ENCODE measurements at places on chromosomes 5 and 9. TPM values are rescaled to one million over a fixed set of nuclear protein-coding genes. Genes with fewer than 3 reads are reported as not detected.
A peak's percentile ranks its signal among the peaks of the same experiment; 100 is the strongest.

- peak; percentile 63 for DNase-seq
Measured at GRCh38 chr5:89878140-89879132, 531.1 kb downstream of the CETN3 start.

DNA sequence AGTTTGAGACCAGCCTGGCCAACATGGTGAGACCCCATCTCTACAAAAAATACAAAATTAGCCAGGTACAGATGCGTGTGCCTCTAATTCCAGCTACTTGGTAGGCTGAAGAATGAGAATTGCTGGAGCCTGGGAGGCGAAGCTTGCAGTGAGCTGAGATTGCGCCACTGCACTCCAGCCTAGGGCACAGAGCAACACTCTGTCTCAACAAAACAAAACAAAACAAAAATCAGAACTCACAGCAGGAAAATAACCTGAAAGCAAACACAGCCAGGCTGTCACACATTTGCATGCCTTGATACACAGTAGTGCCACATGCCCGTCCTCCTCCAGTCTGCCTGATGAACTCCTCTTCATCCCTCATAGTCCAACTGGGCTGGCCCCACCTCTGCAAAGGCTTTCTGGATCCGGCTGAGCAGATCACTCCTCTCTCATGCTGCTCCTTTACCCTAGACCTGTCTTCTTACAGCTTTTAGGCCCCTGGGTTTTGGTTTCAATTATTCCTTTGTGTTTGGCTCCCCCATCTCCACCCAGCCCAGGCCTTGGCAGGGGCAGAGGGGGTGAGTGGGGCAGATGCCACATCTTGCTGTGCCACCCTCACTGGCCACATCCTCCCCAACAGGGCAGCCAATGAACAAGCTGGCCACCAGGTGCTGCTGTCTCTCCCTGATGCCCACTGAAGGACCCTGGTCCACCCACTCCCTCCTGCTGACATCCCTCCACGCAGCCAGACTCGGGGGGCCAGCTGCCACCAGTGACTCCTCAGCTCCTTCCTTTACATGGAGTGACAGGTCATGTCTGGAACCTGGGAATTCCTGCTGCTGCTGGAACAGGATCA is 62.0 kb upstream of the GGTA1 start:
- no peak for DNase-seq

Gene FOXD4L3
- total RNA-seq: not detected

- no peak for DNase-seq
Measured at GRCh38 chr5:94168151-94168550, 426.8 kb upstream of the POU5F2 start.

Gene RABL6
- 57.5 TPM for total RNA-seq

- no peak for DNase-seq
Measured at GRCh38 chr9:15421532-15421931, 1.1 kb upstream of the SNAPC3 start.

Gene PLEKHG4B
- total RNA-seq: 0.03 TPM

Gene BTNL3
- total RNA-seq: not detected

DNA sequence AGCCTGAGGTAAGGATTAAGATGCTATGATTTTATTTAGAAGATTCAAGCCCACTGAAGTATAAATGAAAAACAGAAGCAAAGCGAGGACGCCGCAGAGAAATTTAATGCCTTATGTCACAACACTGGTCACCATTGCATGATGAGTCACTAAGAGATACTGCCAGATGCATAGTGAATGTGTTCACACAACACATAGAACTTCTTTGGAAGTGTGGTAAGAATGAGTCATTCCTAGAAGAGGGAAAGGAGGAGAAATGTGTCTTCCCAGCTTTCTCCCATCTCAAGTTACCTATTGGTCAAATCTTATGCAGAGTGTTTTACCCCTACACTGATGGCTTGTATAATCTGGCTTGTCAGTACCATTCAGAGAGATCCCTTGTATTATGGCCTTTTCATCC is 465.3 kb upstream of the ARRDC3 start:
- peak; percentile 2 for DNase-seq

DNA sequence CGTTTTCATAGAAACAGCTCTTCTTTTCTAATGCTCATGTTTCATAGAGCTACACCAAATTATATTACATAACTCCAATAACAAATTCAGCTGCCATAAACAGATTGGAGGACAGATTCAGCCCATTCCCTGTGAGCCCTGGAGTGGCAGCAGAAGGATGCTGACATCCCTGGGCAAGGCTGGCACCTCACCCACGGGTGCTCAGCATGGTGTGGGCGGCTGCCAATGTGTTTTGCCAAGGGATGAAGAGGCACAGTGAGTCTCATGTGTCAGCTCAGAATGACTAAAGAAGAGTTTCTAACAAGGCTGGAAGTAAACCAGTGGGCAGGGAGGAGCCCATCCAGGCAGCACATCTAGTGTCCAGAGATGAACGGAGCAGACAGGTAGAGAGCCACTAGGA is 127.1 kb upstream of the ICE1 start:
- DNase-seq: no peak

Gene BHMT
- total RNA-seq: not detected

DNA sequence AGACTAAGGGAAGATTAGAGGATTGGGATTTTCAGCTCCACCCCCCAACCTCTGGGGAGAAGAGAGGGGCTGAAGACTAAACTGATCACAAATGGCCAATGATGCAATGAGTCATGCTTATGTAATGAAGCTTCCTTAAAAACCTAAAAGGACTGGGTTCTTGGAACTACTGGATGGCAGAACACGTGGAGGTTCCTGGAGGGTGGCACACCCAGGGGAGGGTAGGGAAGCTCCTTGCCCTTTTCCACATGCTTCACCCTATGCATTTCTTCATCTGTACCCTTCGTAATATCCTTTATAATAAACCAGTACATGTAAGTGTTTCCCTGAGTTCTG is 48.6 kb downstream of the ARHGEF28 start:
- DNase-seq: peak; percentile 15

Gene TAF11L3
- not detected for total RNA-seq

GRCh38 chr9:135347461-135347860 is 132.1 kb upstream of the PPP1R26 start:
- DNase-seq: no peak

DNA sequence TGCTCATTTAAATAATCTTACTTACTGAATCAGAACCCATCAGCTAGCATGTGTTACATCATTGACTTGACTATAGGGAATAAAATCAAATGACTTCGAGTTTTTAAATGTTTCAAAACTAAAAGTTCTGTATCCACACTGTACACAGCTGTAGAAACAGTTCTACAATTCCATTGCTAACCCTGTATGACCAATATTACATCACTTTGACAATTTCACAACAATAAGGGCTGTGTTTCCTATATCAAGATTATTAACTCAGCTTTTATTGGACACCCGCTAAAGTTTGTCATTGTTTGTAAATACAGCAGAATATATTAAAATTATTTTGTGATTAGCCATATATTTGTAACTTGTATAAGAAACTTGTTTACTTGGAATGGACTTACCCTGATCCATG is 540.8 kb downstream of the PRELID2 start:
- no peak for DNase-seq

- DNase-seq: peak; percentile 76
Measured at GRCh38 chr9:129175825-129176633, 2.0 kb downstream of the IER5L start.

DNA sequence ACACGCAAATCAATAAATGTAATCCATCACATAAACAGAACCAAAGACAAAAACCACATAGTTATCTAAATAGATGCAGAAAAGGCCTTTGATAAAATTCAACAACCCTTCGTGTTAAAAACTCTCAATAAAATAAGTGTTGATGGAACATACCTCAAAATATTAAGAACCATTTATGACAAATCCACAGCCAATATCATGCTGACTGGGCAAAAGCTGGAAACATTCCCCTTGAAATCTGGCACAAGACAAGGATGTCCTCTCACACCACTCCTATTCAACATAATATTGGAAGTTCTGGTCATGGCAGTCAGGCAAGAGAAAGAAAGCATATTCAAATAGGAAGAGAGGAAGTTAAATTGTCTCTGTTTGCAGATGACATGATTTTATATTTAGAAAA is 1946.3 kb upstream of the CDH9 start:
- DNase-seq: no peak

- no peak for DNase-seq
Measured at GRCh38 chr5:100319885-100320284, 215.3 kb upstream of the FAM174A start.

Gene GRPEL2
- total RNA-seq: 29.6 TPM

DNA sequence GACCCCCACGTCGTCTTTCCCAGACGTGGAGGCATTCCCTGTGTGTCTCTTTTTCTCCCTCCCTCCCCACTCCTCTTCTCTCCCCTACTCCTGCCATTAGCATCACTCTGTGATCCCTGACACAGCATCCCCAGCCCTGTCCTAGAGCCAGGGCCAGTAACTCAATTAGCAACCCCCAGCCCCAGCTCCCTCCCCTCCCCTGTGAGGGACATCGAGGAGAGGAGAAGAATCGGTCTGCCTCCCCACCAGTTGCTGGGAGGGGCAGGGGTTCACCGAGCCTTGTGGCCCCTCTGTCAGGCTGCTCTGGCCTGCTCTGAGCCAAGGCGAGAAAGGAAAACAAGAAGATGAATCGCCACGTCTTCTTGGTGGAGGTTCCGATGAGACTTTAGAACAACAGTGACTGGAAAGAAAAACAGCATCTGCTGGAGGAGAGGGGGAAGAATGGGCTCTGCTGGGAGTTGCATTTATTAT is 123.1 kb downstream of the PAPPA start:
- peak; percentile 46 for DNase-seq

GRCh38 chr5:60178101-60178500 is 284.6 kb upstream of the PDE4D start:
- no peak for DNase-seq

- no peak for DNase-seq
Measured at GRCh38 chr5:143544606-143545005, 141.1 kb upstream of the NR3C1 start.

Gene C5orf58
- not detected for total RNA-seq

Gene TRIM7
- total RNA-seq: 28.0 TPM

Gene SPATA31D3
- total RNA-seq: not detected

DNA sequence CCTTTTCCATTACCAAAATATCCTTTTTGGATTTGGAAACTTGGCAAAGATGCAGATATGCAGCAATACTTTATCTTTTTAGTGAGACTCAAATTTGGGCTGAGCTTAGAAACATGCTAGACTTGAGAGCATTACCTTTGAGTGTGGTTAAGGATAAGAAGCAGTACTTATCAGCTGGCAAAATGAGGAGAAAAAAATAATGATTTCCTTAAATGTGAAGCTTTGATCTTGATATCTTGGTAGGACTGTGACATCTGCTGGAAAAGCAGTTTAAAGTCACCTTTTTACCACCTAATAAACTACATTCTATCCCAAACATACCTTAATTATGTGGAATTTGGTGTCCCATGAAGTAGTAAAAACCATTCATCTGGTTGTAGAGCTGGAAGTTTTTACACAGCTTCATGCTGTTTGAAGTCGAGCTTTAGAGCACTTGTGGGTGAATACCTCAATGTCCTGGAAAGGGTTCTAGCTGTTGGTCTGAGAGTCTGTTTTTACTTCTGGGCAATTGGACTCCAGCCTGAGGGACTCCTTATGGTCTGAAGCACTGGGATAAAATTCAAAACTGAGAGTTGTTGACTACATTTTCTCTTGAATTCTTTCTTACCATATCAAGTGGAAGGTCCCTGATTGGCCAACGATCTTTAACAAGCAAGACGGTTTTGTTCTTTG is 53.4 kb downstream of the LRRC70 start:
- DNase-seq: no peak

GRCh38 chr9:69131682-69132081 is 42.4 kb upstream of the TJP2 start:
- no peak for DNase-seq

Gene CD180
- total RNA-seq: not detected

- no peak for DNase-seq
Measured at GRCh38 chr9:129458155-129458661, 162.7 kb downstream of the C9orf50 start.

Gene SELENOP
- not detected for total RNA-seq

Gene SPINK4
- total RNA-seq: not detected

Gene PTGES
- 2.4 TPM for total RNA-seq

- DNase-seq: no peak
Measured at GRCh38 chr5:150335778-150336177, 21.7 kb upstream of the TCOF1 start.

GRCh38 chr5:176798086-176798876 is 12.1 kb upstream of the UNC5A start:
- DNase-seq: no peak

DNA sequence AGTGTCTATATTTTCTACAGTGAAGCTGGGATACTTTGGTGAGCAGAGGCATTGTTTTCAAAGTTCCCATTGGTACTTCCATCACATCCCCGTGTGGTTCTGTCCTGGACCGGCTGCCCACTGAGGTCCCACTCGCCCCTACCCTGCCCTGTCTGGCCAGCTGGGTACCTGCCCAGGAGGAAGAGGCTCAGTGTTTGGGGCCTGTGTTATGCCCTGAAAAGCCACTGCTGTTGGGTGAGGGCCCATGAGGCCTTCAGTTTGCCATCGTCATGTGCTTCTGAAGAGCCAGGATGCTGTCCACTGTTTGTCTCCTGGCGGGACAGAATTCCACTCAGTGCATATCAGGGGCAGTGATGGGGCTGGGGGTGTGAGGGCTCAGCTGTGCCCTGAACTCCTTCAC is 2.6 kb upstream of the CEP72 start:
- no peak for DNase-seq

All from SJSA1 (cell line).